ENCODE measurements at places on chromosomes 13 and 19.
A peak's percentile ranks its signal among the peaks of the same experiment; 100 is the strongest.

DNA sequence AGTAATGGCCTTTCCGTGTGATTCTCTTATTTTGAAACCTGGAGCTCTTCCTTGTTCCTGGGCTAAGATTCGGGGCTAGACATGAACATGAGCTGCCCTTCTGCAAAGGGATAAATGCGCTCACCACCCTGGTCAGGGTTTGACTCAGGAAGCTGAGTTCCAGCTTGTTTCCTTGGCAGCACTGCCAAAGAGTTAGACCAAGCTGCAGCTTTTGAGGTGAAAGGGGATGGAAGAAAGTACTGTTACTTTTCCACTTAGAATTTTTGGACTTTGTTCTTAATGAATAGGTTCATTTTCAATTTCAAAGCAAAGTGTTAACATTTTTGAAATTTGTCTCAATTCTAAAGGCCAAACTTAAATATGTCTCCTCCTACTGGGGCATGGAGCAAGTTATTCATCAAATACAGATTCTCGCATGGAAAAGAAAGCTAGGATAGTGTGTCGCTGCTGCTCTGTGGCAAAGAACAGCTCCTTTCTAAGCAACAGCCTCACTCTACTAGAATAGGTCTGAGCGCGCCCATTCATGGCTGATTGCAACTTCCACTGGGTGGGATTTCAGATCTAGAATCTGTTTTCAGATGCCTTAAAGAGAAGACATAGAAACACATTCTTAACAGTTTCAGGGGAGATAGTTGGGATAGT is 2.2 kb downstream of the RGCC start:
- DNase-seq, result no peak

- DNase-seq, result no peak
Observed at GRCh38 chr13:94305934-94306333, 173.5 kb downstream of the DCT start.

DNA sequence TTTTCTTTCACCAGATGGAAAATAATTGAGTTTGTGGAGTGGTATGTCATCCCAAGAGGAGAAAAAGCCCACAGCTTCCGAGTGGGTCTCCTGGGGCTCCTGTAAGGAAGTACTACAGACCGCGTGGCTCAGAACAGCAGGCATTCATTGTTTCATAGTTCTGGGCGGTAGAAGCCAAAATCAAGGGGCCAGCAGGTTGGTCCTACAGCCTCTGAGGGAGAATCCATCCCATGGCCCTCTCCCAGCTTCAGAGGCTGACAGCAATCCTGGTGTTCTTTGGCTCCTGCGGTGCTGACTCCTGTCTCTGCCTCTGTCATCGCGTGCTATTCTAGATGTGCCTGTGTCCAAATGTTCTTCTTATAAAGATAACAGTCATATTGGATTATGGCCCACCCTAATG is 362.6 kb downstream of the FGF14 start:
- DNase-seq, result no peak

DNA sequence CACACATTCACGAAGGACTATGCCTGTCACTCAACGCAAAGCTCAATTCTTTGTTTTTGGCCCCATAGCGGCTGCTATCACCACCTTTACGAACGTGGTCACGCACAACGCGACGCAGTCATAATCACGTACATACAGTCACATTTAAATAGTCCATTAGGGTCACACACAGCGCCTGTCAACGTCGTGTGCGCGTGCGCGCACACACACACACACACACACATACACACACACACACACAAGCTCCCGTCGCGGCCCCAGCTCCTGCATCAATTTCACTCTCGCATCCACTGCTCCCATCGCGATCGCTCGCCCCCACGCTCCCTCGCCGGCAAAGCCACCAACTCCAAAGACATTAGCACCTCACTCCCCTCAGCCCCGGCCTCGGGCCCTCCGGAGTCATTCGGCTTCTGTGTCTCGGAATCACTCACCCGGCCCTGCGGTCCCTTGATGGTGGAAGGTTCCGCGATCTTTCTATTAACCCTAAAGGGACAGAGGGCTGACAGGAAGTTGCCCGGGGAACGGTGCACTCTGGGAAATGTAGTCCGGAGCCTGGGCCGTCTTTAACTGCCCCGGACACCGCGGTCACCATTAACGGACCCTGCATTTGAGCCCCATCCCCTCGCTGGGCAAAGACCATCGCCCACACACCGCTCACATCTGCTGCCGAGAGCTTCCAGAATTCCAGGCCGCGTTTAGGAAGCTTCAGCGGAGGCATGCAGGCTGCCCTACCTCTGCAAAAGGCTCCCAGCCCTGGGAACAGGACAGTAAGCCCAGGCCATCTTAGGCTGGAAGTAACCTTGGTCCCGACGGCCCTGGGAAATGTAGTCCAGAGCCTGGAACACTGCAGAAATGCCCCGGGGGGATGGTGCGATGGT is at the start of gene ZNF790:
ZNF790 (minus strand) TSS at position 482 of the 878 bp plus-strand sequence. CDS start 12,768 bp downstream, outside the sequence.
- peak; percentile 88 for DNase-seq
